Spleen (tissue), 13 donors: ENCODE measurements at places on chromosomes 13 and 19. TPM values are rescaled to one million over a fixed set of nuclear protein-coding genes. Genes with fewer than 3 reads are reported as not detected.

Gene MIR17HG
- 5.0 TPM for total RNA-seq

Gene CEACAM1
- total RNA-seq = 18.0 TPM

Gene YJEFN3
- 1.4 TPM for total RNA-seq

Gene IGFL3
- not detected for total RNA-seq

Gene SULT2A1
- total RNA-seq = not detected

Gene FREM2
- total RNA-seq = 0.09 TPM

Gene SBK3
- total RNA-seq = not detected

Gene PRKCSH
- total RNA-seq = 114 TPM

Gene CHST8
- total RNA-seq = 1.7 TPM

Gene BRSK1
- total RNA-seq = 0.79 TPM

Gene PIK3R2
- 22.1 TPM for total RNA-seq

Gene NMRK2
- not detected for total RNA-seq

Gene GNA15
- total RNA-seq = 12.4 TPM

Gene ZNF763
- total RNA-seq = 8.0 TPM

Gene ZFR2
- total RNA-seq = 0.33 TPM

Gene KLK3
- not detected for total RNA-seq

Gene PSG6
- not detected for total RNA-seq

Gene BRME1
- 2.9 TPM for total RNA-seq
